ENCODE measurements at places on chromosomes 12 and 14.
A peak's percentile ranks its signal among the peaks of the same experiment; 100 is the strongest.

DNA sequence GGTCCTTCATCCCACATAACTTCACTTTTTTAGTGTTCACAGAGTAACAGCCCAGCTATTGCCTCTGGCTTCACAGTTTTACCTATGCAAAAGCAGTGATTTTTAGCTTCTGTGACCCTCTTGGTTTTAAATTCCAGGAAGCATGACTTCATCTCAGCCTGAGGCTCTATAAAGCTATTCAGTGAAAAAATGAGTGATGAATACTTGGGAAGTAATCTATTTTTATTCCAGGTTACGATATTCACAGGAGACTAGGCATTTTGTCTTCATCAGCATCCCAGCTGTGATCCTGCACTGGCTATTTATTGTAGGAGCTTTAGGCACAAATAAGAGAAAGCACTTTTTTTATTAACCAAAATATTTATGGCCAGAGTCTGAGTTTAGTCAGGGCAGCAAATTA, 164.8 kb downstream of the SNAPC1 start:
- peak; percentile 8 for DNase-seq

GRCh38 chr14:59343585-59343984, 121.6 kb downstream of the GPR135 start:
- DNase-seq, result no peak

GRCh38 chr12:56450241-56450640, 1.0 kb upstream of the TIMELESS start:
- DNase-seq, result no peak

DNA sequence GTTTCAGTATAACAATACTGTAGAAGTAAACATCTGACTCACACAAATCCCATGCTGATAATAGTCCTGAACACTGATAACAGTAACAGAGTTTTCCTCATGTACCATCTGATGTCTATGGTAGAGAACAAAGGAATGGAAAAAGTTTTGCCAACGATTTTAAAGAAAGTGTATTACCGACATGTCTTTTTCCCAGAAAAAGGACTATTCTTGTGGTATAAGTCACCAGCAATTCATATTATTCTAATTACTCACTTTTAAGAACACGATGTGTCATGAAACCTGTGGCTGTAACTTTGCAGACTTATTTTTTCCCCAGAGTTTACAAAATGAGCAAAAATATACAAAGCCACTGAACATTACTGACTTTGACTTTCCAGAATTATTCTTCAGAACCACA, 40.1 kb upstream of the DCN start:
- no peak for DNase-seq

- no peak for DNase-seq
Observed at GRCh38 chr12:60398547-60398946, 802.7 kb downstream of the SLC16A7 start.

- no peak for DNase-seq
Observed at GRCh38 chr12:105469701-105470100, 139.2 kb downstream of the C12orf75 start.

DNA sequence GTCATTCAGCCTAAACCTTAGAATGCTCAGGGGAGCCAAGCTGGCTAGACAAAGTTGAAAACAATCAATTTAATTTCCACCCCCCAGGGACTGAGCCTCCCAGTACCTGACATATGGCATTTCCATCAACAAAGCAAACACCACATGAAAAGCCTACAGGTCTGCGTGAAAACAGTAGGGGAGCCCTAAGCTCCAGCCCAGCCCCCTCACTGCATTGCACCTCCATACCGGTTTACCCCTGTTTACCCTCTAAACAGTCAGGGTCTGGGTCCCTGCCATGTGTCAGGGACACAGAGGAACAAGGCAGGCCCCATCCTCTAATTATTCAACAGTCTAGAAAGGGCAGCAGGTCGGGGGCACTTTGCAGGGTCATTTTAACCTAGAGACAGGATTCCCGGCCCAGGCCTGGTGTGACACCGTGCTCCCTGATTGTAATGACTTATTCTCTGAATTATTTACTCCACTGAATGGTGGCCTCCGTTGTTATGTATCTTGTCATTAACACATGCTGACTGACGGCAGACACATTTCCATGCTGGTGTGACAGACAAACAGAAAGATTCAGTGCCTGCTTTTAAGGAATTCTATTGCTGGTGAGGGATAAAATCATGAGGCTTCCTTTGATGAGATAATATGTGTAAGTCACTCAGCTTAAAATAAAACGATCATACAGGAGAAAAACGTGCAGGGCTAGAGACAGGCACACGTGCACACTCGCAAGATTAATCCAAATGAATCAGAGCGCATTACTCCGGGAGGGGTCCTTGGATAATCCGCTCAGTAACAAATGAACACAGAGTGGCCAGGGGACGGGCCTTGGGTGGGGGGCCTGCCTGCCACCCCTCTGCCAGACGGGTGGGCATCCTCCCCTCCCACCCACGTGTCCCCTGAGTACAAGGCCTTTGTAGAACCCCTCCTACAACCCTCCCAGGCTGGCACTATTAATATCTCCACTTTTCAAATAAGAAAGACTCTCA, 23.2 kb downstream of the CCDC88C start:
- DNase-seq, result no peak

DNA sequence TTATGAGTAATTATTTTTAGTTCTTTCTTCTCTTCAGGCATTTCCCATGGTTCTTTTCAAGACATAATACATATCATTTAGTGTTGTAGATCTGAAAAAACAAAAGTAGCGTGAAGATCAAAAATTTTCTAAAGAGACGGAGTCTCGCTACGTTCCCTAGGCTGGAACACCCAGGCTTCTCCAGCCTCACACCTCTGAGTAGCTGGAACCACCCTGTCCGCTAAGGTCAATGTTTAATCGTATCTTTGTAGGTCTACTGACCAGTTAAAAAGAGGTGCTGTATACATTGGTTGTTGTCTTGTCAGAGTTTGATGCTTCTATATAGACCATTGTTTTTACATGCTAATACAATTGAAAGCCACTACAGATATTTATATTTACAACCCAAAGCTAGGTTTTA, 1.3 kb upstream of the HIF1A start:
- no peak for DNase-seq

DNA sequence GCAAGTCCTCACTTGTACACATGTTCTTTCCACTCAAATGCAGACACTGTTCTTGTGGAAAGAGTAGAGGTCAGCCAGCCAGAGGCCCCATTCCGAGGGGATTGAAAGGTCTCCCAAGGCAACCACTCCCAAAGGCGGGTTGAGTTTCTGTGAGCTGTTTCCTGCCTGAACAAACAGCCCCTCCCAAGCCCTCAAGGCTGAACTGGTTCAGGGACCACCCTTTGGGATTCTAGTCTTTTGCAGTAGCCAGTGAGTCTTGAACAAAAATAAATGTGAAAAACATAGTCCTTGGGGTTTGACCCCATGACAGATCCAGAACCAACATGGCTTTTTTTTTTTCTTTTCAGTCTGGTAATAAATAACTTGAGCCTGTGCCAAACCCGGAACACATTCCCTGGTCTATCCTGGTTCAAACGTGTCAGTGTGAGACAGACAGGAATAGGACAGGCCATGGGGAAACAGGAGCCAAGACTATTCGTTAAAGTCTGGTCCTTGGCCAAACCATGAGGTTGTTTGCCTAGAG, 17.6 kb upstream of the STK38L start:
- DNase-seq, result no peak

- no peak for DNase-seq
Observed at GRCh38 chr12:13198876-13199275, 2.4 kb downstream of the EMP1 start.

GRCh38 chr12:51900323-51900889, 6.9 kb upstream of the ACVRL1 start:
- DNase-seq, result no peak
